Stimulated activated CD4-positive, alpha-beta T cell treated with anti-CD3 and anti-CD28 coated beads, TNF-alpha, amount 100 ng/mL, for 4 hours (primary cell): ENCODE measurements at places on chromosomes 5 and 9.

DNA sequence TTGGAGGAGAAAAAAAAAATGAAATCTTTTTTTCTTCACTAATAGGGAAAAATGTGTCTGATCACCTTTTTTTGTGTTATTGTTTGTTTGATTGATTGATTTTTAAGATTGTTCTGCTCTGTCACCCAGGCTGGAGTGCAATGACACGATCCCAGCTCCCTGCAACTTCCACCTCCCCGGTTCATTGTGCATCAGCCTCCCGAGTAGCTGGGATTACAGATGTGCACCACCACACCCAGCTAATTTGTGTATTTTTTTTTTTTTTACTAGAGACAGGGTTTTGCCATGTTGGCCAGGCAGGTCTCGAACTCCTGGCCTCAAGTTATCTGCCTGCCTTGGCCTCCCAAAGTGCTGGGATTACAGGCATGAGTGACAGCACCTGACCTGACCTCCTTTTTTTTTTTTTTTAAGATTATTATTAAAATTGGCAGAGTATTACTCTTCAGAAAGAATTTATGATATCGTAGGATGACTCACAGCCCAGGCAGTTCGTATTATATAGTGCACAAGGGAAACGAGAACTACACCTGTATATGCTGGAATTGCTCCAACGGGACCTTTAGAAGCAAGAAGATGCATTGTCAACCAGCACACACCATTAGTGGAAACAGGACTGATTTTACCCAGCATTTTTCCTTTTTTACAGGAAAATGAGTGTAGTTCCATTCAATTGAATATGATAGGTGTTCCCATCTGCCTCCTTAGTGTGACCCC lies 27.7 kb downstream of the FUBP3 start:
- DNase-seq, result no peak

DNA sequence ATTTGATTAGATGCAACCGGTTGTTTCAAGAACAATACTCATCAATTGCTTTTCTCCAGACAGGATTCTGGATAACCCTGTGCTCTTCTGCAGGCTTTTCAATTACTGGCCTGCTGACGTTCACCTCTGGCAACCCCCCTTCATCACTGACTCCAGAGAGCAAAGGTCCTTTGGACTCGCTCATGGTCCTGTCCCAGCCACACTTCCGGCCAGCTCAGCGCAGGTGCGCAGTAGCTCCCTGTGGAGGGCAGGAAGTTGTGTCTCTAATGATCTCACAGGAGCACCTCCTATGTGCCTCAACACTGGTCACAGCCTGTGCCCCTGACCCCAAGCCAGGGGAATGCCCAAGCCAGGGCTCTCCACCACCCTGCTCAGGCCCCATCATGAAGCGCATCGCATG lies 44.0 kb downstream of the OLFM1 start:
- DNase-seq, result no peak

- no peak for DNase-seq
Observed at GRCh38 chr9:106486685-106487084, 376.3 kb upstream of the ZNF462 start.

GRCh38 chr9:92641092-92641809 lies 28.7 kb downstream of the IPPK start:
- DNase-seq, result no peak

- DNase-seq, result no peak
Observed at GRCh38 chr5:116573279-116573701, 1.3 kb downstream of the SEMA6A start.

DNA sequence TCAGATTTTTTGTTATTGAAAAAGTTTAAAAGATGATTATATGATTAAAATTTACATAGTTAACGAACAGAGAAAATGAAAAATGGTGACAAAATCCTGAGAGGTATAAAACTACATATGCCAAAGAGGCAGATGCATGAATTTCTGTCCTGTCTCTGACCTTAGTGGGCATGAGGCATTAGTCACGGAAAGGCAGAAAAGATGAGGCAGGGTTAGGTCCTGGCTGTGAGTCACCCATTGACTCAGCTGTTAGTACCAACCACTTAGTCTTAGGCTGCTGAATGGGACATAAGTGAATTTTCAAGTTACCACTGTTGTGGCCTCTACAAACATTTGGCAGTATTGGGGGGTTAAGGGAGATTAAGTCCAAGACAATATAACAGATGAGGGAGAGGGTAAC lies 33.1 kb downstream of the RASA1 start:
- no peak for DNase-seq

DNA sequence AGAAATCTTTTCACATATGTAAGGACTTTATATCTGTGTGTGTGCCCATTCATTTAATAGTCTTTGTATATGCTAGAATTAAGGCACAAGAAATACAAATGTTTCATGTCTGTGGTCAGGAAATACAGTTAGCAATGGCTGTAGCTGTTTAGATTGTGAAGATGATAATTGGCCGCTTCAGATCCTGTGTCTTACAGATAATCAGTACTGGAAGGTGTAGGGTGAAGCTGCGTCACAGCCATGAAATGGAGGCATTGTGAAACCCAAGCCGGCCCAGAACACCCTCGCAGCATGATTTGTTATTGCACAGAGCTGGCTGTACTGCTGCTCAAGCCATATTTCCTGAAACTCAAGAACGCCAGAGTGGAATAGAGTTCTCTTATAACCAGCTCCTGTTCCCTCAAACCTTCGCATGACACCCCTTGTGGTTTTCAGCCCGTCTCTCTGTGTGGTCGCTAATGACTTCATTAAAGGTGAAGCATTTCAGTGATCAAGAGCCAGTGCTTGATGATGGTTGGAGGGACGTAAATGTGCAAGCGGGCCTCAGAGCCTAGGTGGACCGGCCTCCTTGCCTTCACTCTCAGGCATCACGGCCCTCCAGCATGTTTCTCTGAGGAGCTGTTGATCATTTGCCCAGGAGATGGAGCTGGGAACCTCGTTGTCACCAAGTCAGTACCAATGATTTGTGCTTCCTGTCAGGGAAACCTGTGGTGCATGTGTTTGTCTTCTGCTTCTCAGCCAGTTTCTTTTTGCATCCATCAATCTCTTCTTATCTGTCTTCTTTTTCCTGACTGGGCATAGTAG lies 80.1 kb downstream of the F2RL2 start:
- peak; percentile 20 for DNase-seq

DNA sequence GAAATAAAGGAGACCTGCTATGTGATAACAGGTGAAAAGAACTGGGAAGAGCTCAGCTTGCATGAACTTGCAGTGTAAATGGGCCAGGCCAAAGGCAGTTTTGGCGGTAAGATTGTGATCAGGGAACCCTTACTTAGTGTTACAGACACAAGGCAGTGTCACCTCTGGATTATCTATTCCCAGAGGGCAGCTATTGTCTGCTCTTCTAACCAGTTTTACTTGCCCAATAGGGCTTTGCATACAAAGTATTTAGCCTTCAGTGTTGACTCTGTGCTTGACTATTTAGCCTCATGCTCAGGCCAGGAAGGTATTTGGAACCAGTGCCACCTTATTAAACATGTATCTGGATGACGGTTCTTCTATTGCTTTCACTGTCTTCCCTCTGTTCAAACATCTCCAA lies 38.3 kb downstream of the GDNF start:
- DNase-seq, result no peak
